CD4-positive, alpha-beta T cell (primary cell): ENCODE measurements at places on chromosomes 7 and 10.

- no peak for DNase-seq
Measured at GRCh38 chr10:4569151-4569550, 256.9 kb upstream of the AKR1E2 start.

DNA sequence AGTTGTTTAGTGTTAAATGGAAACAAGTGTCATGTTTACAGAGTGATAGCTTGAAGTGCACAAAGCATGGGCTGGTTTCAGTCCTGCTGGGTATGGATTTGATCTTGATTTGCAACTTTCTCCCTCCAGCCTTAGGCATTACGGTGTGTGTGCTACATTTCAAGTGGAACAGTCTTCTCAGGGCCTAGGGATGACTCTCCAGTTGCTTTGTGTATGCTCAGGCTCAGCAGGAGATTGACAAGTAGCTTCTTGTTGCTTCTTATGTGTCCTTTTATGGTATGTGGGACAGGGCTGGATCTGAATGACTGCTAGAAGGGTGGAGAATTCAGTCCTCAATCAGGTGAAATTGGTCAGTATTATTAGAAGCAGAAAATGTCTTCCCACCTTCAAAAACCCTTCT is 51.3 kb upstream of the PLEKHA1 start:
- DNase-seq, result no peak

- DNase-seq, result no peak
Measured at GRCh38 chr7:28458732-28459131, 46.4 kb downstream of the CREB5 start.

DNA sequence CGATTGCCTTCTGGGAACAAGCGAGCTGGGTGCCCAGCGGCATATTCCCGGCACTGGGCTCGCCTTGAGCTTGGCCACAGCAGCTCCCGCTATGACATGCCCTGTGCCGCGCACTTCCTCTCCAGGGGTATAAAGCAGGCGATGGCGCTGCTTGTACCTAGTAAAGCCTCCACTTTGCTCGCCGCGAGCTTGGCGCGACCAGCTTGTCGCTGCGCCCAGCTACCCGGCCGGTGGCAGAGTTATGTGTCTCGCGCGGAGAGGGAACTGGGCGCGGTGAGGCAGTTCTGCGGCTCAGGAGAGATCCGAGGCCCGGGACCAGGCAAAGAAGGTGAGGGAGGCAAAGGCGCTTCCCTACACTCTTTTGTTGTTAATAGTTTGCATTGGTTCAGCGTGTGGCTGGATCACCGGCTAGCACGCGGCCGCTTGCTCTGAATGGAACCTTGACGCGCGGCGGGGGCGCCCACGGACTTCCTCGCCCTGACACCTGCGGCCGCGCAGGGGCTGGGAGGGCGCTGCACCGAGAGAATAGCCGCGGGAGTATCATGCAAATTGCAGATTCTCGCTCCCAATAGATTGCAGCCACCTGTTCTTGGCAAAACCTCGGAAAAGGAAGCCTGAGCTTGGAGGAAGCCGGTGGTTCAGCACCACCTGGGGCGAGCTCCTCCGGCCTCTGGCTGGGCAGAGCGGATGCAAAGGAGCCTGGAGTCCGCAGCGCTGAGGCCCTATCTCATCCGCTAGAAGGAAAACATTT is 3.0 kb upstream of the BUB3 start:
- no peak for DNase-seq

GRCh38 chr7:117874191-117874700 is 1.0 kb upstream of the CTTNBP2 start:
- DNase-seq, result no peak

GRCh38 chr10:31921031-31921430 is 7.6 kb downstream of the ARHGAP12 start:
- no peak for DNase-seq

DNA sequence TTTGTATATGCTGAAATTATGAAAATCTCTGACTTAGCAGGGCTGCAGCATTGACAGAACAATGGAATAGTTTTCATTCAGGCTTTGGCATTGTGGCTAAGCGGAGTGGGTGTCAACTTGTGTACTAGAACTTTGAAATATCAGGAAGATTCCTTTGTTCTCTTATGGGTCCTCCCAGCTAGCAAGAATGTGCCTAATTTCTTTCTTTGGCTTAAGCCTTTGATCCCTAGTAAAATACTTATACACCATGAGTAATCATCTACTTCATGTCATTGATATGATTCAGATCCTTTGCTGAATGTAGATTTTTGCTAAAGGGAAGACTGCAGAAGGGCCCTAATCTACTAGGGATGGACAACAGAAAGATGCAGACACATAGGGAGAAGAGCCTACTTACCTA is 6.2 kb downstream of the AVL9 start:
- DNase-seq, result no peak

- no peak for DNase-seq
Measured at GRCh38 chr10:12269056-12269455, 73.1 kb downstream of the CDC123 start.

- DNase-seq, result no peak
Measured at GRCh38 chr7:31493714-31494181, 20.1 kb upstream of the ITPRID1 start.

GRCh38 chr7:28976022-28976421 is 17.9 kb upstream of the TRIL start:
- DNase-seq, result no peak

DNA sequence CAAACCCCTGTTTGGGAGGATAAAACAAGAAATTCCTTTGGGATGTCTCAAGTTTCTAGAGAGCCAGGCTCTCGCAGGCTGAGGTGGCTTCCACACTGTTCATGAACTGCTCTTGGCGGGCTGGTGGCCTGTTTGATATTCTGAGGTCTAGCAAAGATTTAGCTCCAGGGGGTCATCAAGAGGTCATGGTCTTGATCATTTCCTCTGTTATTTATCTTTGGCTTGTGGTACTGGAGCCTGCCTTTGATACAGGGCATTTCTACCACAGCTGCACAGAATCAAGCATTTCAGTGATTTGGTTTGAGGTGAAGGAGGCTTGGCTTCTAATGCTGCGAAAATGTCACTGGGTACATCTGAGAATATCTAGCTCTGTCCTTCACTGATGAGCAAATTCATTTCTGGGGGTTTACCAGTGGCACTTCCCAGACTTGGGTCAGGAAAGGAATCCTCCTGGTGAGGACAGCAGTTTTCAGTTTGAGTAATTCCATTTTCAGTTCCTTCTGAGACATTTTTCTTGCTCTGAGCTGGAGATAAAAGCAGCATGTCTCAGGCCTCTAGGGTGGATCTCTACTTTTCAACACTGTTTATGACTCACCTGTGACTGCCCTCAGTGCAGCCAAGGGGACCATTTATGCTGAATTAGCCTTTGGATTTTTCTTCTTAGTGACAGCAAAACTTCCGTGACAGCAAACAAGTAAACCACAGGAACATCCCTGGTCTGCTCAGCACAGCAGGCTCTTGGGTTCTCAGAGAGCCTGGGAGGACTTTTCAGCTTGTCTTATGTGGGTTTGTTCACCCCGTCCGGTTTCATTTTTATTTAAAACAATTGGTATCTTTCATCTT is 312.0 kb downstream of the RNLS start:
- DNase-seq, result peak; percentile 77

DNA sequence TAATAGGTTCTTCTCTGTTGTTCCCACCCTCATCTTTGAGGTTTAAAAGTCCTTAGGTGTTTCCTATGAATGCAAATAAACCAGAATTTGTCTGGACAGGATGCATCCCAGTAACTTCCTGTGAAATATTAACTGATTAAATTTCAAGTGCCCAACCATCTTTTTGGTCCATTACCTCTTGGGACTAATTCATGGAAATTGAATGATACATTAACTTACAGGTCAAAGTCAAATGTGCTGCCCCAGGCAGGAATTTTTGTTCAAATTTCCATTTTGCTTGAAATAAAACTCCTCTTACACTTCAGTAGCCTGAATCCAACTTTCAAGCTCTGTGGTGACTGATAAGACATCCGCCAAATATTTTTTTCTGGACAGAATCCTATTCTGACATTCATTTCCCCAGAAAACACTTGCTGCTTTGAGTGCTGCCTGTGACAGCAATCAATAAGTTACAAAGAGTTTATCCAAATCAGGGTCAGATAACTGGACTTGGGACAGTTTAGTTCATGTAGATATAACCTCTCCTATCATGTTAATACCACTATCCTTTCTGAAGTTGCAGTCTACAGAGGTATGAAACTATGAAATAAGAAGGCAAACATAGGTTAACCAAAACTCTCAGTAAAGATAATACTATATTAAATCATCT is 383.5 kb downstream of the POM121L12 start:
- no peak for DNase-seq

DNA sequence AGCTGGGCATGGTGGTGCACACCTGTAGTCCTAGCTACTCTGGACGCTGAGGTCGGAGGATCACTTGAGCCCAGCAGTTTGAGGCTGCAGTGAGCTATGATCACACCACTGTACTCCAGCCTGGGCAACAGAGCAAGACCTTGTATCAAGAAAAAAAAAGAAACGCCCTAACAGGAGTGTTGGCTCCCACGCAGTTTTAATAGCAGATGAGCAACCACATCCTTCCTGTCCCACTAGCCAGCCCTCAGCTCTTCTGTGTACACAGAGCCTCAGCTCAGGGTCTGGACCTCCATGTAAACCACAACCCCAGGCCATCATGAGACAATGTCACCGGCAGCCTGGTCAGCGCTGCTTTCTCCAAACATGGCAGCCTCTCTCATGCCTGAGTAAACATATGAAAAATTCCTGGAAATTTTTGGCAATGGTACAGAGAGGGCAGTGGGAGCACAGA is 108.2 kb downstream of the PIP4K2A start:
- DNase-seq, result peak; percentile 78

GRCh38 chr7:38306914-38307313 is 33.5 kb upstream of the TARP start:
- DNase-seq, result peak; percentile 77

GRCh38 chr7:88450874-88451273 is 144.2 kb upstream of the STEAP4 start:
- no peak for DNase-seq

- DNase-seq, result no peak
Measured at GRCh38 chr10:6729861-6730344, 149.8 kb upstream of the PRKCQ start.

DNA sequence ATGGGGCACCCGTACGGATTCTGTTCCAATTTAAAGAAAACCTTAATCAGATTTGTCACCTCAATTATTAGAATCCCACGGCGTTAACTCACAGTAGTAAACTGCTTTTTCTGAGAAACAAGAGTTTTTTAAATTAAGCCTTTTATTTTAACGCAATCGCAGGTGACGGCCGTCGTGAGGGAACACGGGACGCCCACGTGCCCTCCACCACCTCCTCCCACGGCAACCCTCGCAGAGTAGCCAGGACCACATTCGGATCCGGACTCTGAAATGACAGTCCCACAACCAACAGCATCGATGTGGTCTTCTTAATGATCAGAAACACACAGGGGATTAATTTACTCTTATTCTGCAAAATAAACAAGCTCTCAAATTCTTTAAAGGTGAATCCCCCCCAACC is 22.0 kb upstream of the GPR146 start:
- DNase-seq, result no peak
